ENCODE measurements at places on chromosomes 5 and 9. TPM values are rescaled to one million over a fixed set of nuclear protein-coding genes. Genes with fewer than 3 reads are reported as not detected.

Gene SLC6A7
- not detected for total RNA-seq

Gene MCTP1
- 55.8 TPM for total RNA-seq

Gene ABCA2
- total RNA-seq: 5.0 TPM

GRCh38 chr9:123234853-123235252 is 33.5 kb downstream of the STRBP start:
- DNase-seq: no peak

All from lung microvascular endothelial cell (primary cell).